ENCODE measurements at places on chromosomes 5 and 9.

GRCh38 chr9:15213249-15213648 is 93.8 kb downstream of the TTC39B start:
- DNase-seq = no peak

DNA sequence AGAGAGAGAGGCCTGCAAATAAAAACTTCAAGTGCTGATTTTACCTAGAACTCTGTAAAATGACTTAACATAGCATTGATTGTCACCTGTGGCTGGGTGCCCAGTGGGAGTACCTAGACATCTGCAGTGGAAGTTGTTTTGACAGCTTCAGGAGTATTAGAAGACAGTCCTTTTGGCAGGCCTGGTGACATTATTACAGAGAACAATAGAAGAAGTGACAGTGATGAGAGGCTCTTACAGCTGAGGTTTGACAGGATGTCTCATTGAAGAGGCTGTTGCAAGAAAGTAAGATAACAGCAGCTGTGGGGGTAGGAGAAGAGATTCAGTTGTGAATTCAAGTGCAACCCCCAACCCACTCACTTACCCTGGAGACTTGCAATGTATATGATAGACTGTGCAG is 27.9 kb upstream of the MUSK start:
- no peak for DNase-seq

GRCh38 chr9:20815923-20816703 is 132.1 kb downstream of the FOCAD start:
- DNase-seq = no peak

DNA sequence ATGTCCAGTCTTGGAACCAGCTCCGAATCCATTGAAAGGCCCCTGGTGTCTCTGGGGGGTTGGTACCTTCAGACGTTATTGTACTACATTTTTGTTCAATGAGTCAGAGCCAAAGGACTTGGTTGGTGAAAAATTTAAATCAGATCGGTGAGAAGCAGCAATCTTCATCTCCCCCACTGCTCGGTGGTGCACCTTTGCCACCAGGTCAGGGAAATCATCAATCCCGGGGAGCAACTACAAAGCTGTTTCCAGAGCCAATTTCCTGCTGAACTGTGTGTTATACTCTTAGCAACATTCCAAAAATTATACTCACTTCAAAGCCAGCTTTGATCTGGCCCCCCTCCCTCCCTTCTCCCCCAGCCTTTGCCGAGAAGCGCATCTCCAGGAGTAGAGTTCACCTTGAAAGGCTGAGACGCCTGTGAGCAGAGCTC is 375.2 kb upstream of the WWC1 start:
- DNase-seq = no peak

GRCh38 chr9:127523312-127523851 is 72.1 kb downstream of the LRSAM1 start:
- no peak for DNase-seq

- no peak for DNase-seq
These were observed 74.1 kb downstream of the SERINC5 start for GRCh38 chr5:80181618-80182211.

DNA sequence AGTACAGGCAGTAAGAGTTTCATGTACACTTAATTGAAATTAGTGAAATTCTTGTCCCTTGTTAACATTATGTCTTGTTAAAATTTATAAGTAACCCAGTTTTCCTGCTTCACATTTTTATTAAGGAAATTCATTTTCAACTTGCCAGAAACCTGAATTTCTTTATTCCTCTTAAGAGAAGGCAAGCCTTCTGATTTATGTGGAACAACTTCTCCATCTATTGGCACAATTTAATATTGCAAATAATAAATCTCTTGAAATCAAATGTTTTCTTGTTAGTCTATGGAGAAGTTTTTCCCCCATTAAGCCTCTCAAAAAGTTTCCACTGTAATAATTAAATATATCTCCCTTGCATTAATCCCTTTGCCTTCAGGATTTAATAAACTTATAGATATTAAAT is 33.8 kb upstream of the ACO1 start:
- peak; percentile 16 for DNase-seq

DNA sequence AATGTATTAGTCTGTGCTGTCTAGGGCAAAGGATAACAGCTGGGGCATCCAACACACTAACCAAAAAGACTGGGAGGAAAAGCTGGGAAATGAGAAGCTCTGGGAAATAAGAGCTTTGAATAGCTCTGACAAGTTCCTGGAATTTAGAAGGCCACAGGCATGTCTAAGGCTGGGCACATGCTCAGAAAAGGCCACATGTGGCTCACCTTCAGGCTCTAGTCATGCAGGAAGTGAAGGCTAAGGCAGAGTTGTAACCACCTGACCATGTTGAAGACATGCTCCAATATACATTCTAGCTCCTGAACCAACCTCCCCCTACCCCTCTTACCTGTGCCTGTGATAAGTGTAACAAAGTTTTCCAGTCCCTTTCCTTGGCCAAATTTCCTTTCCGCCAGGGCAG is 31.7 kb downstream of the CLTA start:
- DNase-seq = no peak

- DNase-seq = no peak
These were observed 24.9 kb downstream of the IPPK start for GRCh38 chr9:92645041-92645440.

DNA sequence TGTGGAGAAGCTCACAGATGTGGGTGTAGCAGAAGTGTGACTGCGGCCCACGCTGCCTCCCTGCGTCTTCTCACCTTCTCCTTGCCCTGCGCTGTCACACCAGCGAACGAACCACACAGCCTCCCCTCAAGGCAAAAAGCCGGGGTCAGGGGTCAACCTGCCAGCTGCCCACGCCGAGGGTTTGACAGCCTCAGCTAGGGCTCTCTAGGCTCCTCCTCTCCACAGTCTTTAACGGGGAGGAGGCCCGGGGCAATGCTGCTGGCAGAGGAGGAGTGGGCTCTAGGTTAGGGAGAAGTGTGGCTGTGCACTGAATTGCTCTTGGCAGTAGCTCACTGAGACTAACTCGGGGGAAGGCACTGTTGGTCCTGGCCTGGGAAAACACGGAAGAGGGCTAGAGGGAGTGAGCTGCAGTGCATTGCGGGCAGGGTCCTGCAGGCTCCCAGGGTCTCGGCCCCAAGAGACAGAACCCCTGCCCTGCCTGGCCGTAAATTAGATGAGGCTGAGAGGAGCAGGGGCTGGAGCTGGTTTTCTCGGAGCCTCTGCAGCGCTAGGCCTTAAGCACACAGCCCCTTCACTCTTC is 4.2 kb upstream of the TRIM52 start:
- no peak for DNase-seq

DNA sequence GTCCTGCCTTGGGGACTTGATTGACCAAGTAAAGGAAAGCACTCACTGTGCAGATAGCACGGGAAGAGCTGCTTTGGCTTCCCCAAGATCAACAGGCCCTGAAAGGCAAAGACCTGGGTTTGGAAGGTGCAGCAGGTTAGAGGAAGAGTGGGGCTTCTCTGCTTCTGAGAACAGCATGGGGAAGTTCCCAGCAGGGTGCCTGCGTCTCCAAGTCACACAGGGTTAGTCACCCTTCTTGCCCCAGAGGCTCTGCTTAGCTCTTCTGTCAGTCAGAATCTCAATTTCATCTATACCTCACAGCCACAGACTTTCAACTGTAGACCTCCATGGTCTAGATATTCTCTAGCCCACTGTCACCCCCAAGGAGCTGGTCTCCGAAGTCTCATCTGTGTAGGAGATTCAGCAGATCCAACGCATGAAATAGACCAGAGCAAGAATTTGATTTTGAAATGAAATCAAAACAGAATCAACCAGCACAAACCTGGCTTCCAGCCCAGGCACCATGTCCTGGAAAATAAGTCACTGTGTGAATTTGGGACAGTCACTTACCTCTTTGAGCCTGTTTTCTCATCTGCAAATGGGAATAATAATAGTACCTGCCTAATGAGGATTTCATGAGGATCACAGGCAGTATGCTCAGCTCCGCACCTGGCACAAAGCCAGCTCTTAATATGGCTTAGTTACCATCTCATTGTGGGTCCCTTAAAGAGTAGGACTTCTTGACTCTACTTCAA is 64.0 kb downstream of the SFXN1 start:
- no peak for DNase-seq

- DNase-seq = no peak
These were observed 209.4 kb upstream of the MSX2 start for GRCh38 chr5:174514983-174515394.

GRCh38 chr5:93599399-93600120 is 16.5 kb downstream of the NR2F1 start:
- DNase-seq = no peak

DNA sequence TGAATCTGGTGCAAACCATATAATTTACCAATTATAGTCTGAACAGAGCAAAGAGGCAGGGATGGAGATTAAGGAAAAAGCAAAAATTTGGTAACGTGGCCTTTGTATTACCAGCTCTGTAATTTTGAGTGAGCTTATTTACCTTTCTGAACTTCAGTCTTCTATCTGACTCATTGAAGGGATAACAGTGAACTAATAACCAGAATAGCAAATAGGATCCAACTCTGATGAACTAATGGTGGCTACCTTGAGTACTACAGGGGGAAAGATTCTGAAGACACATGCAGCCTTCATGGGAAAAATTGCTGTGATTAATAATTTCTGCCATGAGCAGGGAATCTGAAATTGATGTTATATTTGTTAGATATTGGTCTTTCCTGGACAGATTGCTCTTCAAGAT is 23.0 kb upstream of the LARP1 start:
- DNase-seq = no peak

DNA sequence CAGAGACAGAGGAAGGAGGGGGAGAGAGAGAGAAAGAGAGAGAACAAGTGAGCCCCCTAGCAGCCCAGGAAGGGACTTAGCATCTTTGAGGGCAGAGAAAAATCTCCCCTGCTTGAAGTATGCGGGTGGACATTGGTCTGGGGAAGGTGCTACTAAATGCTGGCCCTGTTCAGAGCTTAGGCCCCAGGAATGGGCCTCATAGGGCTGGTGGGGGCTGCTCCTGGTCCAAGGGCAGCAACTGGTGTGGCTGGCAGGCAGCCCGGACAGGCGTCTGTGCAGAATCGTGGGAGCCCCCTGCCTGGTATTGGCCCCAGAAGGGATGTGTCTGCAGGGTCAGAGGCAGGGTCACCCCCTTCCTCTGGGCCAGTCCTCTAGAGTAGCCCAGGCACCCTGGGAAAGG is 47.8 kb upstream of the SUSD3 start:
- no peak for DNase-seq

GRCh38 chr9:122100756-122101155 is 7.6 kb upstream of the TTLL11 start:
- no peak for DNase-seq

DNA sequence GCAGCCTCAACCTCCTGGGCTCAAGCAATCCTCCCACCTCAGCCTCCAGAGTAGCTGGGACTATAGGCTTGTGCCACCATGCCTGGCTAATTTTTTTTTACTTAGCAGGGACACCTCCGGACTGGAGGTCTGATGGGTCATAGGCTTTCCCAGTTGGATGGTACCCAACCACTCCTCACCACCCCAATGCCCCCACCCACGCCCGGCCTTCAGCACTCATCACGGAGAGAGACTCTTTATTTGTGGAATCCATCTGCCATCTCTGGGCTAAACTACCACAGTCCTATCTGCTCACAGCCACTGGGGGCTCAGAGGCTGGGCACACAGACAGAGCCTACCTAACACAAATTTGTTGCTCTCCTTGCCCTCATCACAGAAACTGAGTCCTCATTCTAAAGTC is 58.3 kb upstream of the STXBP1 start:
- no peak for DNase-seq

DNA sequence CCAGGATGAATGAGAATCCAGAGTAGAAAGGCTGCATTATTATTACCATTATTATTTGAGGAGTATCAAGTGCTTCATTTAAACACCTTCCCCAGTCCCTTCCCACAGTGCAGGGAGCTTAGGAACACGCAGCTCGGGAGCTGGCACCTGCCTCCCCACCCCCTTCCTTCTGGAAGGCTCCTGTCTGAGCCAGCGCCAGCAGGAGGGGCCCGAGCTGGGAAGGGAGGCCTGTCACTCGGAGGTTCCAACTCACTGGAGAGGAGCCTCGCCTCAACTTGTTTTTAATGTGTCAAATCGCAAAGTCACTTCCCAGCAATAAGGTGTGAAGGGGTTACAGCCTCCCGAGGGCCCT is 156.4 kb upstream of the IRX4 start:
- no peak for DNase-seq

GRCh38 chr5:79849486-79850315 is 141.4 kb downstream of the MTX3 start:
- DNase-seq = no peak

DNA sequence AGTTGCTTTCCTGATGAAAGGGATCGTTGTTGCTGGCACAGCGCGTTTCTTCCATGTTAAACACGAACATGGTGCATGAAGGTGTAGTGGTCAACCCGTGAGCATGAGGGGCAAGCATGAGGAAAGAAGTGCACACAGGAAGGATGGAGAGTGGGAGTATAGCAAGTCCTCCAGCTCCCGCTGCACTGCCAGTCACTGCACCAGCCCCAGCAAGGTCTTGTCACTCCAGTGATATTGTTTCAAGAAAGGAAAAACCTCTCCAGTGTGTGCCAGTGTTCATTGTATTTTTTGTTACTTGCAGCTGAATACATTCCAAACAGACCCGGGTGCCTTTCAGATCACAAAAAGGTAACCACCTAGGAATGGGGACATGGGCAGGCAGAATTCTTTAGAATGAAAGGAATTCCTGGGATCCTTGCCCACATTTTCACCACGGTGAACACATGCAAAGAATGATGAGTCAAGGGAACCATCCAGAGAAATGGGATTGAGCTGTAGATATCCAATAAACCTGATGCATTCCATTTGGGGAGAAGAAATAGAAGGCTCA is 186.3 kb downstream of the AOPEP start:
- no peak for DNase-seq

GRCh38 chr5:33925278-33925677 is 10.9 kb upstream of the RXFP3 start:
- no peak for DNase-seq

DNA sequence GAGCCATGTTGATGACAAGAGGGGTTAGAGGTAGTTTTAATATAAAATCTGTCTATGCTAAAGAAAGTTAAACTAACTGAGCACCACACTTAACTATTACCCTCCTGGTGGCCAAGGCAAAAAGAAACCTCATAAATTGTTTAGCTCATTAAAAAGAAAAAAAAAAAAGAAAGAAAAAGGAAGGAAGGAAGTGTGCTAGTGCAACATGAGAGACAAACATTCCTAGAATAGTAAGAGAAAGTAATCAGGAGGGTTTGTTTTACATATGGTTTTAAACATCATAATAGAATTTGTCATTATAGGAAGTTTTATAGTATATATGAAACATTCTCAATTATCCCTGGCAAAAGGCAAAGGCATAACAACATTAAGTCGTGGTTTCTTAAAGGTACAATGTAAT is 152.3 kb downstream of the SNX18 start:
- DNase-seq = no peak

DNA sequence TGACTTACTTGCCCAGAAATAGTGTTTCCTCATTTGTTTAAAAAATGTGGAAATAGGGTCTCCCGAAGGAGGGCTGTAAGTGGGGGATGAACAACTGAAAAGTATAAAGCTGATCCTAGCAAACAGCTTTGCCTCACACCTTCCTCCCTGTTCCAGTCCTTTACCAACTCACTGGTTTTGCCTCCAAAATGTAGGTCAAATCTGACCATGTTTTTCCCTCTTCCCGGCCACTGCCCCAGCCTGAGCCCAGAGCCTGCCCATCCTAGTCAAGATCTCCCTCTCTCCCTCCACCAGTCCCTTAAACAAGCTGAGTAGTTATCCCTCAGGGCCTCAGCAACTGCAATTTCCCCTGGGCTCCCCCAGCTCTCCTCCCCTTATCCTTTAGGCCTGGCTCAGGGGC is 82.4 kb upstream of the FBXW11 start:
- no peak for DNase-seq
